CD4-positive, alpha-beta T cell treated with Interleukin-6 for 4 hours (primary cell): ENCODE measurements at places on chromosomes 3 and 15.

- no peak for DNase-seq
Observed at GRCh38 chr3:138359148-138359918, 11.0 kb downstream of the MRAS start.

DNA sequence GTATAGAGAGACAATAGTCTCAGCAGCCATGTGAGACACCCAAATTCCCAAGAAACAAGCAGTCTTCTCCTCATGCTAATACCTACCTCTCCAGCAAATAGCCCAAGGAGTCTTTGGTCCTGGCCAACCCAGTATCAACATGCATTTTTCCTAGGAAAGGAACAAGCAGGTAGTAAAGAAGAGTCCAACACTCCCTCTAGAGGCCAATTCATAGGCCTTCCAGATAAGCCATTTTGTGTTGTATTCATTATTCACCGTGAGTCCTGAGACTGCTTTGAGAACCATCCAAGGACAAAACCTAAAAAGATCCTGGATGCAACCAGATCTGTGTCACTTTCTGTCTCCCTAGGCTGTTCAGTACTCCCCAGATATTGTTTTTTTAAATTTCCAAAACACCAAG, 63.6 kb upstream of the SNTN start:
- no peak for DNase-seq

- no peak for DNase-seq
Observed at GRCh38 chr3:57048052-57048671, 12.3 kb upstream of the SPATA12 start.

DNA sequence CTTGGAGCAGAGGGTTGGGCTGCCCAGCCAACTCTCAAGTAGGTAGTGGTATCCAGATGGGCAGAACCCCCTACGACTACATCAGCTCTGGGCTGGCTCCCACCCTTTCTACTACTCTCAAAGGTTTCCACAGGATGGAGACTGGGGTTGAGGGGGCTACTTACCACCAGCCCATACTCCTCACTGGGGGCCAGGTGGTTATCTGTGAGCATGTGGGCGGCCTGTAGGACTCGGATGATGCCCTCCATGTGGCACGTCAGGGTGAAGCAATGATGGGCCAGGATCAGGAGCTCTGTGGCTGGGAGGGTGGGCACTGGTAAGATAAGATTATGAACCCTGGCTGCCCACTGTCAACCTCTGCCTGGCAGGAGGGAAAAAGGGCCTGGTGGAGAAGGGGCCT, 33.4 kb downstream of the EIF3J start:
- no peak for DNase-seq

GRCh38 chr3:125280668-125281361, 68.3 kb upstream of the SLC12A8 start:
- no peak for DNase-seq
